ENCODE measurements at places on chromosomes 1 and 21. TPM values are rescaled to one million over a fixed set of nuclear protein-coding genes. Genes with fewer than 3 reads are reported as not detected.

- peak overlapping the region; percentile 98 for H3K4me3 ChIP-seq
- peak overlapping the region; percentile 98 for H3K27ac ChIP-seq
- H3K27me3 ChIP-seq, result no peaks in the 10 kb centered on the region
- H3K36me3 ChIP-seq, result peaks cover 24% of the 10 kb centered on the region
Measured at GRCh38 chr1:246930830-246931548, 759 bp downstream of the AHCTF1 start.

DNA sequence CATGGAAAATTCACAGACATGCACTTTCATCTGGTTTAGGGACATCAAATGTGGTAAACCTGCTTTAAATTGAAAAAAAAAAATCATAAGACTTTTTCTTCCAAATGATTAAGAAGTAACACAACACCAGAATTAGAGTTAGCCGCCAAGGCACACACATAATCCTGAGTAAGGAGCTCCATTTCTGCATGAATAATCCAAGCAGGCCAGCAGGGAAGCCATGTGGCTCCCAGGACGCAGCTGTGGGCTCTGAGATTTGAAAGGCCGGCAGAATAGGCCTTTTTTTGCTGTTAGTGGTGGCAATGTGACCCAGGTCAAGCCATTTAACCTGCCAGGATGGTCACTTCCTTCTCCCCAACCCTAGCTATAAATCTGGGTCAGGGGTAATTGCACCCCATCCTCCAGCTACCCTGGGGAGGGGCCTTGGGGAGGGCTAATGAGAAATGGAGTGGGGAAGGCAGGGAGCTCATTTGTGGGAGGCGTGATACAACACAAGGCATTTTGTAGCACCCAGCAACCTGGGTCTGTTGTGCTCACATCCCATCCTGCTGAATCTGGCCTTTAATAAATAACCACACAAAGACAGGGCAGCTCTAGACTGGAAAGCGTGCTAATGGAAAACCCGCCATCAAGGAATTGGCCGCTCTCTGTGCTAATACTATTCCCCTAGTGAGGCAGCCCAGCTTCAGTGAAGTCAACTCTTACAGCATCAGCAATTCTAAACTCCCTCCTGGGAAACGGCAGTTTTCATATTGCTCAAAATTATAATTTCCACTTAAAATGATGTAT, 178.5 kb downstream of the RHOU start:
- H3K27ac ChIP-seq, result no peak overlapping the region
- H3K4me3 ChIP-seq, result no peak overlapping the region
- H3K36me3 ChIP-seq, result no peaks in the 10 kb centered on the region
- H3K27me3 ChIP-seq, result no peaks in the 10 kb centered on the region
- DNase-seq, result no peak
- H3K4me1 ChIP-seq, result no peaks in the 10 kb centered on the region

DNA sequence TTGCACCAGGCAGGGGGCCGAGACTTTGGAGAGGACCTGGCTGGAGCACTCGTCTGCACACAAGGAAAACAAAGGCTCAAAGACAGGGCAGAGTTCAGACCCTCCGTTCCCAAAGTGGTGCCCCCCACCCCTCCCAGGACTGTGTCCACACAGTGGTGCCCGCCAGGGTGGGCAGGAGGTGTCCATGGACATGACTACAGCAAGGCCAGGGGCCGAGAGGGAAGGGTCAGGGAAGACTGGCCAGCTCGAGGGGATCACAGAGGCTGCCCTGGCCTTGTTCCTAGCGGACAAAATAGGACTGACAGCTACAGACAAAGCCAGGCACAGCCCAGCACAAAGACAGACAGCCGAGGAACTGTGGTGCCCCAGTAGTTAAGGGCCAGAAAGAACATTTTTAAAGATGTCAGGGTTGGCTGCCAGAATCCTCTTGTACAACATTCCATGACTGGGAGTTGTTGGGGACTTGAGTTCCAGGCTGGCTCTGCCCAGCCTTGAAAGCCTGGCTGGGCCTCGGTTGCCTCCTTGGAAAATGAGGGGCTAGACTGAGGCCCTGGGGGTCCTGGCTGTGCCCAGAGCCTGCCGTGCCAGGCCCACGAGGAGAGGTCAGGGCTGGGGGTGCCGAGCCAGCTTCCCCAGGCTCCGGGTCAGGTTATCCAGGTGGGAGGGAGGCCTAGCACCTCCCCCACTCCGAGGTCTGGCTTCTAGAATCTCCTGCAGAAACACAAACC, 63.7 kb downstream of the SLX9 start:
- peaks cover 12% of the 10 kb centered on the region for H3K4me1 ChIP-seq
- no peak overlapping the region for H3K4me3 ChIP-seq
- peak; percentile 13 for DNase-seq
- H3K36me3 ChIP-seq, result no peaks in the 10 kb centered on the region

DNA sequence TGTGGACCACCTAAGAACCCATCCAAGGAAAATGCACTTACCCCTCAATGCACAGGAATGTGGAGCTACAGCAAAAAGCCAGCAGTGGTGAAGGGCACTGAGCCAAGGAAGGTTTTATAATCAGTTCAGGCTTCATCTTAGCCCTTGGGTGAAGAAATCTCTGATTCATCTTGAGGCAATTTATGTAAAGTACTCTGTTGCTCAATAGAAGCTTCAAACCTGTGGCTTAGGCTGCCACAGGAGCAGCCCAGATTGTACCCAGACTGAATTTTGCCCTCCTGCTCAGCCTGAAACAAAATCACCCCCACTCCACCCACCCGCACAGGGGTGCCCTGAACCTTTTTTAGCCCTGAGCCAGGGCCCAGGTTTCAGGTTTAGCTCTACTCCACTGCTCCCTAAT, at the start of gene S100A12:
TSS of gene S100A12 (minus strand) at position 111 of the 400 bp plus-strand sequence. CDS start 1,029 bp downstream, outside the sequence.
- H3K27ac ChIP-seq, result no peak within 1 kb of the TSS
- no peak for DNase-seq
- no peaks in the 10 kb centered on the region for H3K27me3 ChIP-seq
- no peaks in the 10 kb centered on the region for H3K36me3 ChIP-seq
- no peaks in the 10 kb centered on the region for H3K4me1 ChIP-seq
- H3K4me3 ChIP-seq, result no peak within 1 kb of the TSS

- no peak overlapping the region for H3K27ac ChIP-seq
- no peak for DNase-seq
- H3K4me1 ChIP-seq, result no peaks in the 10 kb centered on the region
Measured at GRCh38 chr1:166929911-166930310, 45.4 kb downstream of the ILDR2 start.

KCNK2 gene
- 0.37 TPM for total RNA-seq

LCE1B gene
- total RNA-seq, result not detected

PRAMEF15 gene
- not detected for total RNA-seq
